ENCODE measurements at places on chromosomes 16 and 17.

- no peak for DNase-seq
Observed at GRCh38 chr17:49388290-49388640, 26.2 kb upstream of the ZNF652 start.

- DNase-seq = peak; percentile 77
Observed at GRCh38 chr17:78899361-78900260, 3.4 kb downstream of the CEP295NL start.

DNA sequence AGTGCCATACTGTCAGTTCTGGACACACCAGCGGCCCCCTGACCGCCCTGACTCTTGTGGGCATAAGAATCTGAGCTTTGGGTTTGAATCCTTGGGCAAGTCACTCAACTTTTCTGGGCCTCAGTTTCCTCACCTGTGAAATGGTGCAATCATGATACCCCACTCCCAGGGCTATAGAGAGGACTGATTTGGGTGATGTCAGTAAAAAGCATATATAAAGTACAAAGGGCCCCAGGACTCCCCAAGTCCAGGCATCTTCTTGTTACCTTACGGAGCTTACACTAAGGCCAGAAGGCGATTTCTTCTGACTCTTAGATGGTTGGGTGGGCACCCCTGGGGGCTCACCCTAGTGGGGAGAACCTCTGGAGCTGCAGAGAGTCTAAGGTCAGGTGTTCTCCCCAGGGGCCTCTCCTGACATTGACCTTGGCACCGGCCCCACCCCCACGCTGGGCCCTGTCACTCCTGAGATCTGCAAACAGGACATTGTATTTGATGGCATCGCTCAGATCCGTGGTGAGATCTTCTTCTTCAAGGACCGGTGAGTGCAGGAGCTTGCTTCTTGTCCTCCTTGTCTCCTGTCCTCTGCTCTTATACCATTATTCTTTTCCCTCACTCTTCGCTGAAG is 13.9 kb downstream of the MMP2 start:
- DNase-seq = no peak

- DNase-seq = no peak
Observed at GRCh38 chr16:10812312-10813098, 6.1 kb downstream of the TVP23A start.

DNA sequence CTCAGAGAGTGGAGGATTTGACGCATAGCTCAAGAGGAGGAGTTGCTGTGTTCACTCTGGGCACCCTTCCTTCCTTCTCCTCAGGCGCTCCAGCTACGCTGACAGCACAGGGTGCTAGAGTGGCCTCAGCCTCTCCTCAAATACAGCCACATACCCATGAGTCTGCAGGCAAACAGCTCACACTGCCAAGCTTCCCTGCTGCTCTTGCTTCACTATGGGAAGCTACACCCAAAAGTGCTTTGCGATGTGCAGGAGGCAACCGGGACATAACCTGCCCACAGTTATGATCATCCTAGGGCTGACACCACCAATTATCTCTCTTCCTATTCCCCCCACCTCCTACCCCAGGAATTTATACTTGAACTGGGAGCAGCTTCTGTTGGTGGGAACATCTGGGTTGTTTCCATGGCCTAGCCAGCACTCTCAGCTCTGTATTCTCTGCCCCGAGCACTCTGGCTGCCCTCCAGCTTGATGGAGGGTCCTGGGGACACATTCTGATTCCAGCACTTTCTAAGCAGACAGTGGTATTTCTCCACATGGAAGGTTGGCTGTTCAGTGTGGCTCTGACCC is 40.3 kb upstream of the SREBF1 start:
- DNase-seq = no peak

DNA sequence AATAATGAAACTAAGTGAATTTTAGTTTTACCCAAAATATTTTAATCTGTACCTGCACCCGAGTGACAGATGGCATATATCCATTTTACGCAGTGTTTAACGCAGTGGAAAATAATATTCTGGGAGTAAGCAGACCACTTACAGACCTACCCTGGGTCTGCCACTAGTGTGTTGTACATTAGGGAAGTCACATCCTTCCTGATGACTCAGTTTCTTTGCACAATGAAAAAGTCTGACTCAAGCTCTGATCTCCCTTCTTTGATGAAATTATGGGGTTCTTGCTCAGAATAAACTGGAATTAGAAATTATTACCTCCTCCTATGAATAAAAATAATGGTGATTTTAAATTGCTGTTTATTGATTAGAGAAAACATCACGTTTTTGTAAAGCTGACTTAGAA is 123.2 kb upstream of the AXIN2 start:
- DNase-seq = no peak

- no peak for DNase-seq
Observed at GRCh38 chr16:48125888-48126287, 29.9 kb downstream of the ABCC12 start.

DNA sequence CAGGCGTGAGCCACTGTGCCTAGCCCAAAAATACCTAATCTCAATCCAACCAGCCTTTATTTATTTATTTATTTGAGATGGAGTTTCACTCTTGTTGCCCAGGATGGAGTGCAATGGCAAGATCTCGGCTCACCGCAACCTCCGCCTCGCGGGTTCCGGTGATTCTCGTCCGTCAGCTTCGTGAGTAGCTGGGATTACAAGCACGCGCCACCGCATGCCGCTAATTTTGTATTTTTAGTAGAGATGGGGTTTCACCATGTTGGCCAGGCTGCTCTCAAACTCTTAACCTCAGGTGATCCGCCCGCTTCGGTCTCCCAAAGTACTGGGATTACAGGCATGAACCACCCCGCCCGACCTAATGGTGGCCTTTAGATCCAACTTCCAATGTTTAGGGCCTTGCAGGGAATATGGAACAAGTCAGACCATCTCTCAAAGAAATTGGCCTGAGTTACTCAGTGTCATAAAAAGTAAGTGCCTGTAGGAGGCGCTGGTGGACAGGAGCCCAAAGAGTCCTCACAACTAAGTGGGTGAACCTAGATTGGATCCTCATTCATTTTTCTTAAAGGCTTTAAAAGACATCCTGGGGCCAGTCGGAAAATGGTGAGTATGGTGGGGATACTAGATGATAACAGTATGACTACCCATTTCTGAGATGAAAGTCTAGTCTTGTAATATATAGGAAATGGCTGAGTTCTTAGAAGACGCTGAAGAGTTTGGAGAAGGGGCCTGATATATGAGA is 4.6 kb downstream of the ZSCAN10 start:
- peak; percentile 86 for DNase-seq

DNA sequence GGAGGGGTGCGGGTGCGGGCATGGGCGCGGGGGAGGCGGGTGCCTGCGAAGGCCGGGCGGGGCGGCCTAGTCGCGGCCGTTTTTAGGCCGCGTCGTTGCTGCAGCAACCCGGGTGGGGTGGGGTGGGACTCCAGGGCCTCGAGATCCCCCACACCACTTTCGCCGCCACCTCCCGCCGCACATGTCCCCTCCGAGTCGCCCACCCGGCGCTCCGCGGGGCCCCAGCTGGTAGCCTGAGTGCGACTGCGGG is 11.3 kb downstream of the TBX2 start:
- DNase-seq = no peak

- no peak for DNase-seq
Observed at GRCh38 chr16:19913340-19913645, 28.6 kb upstream of the GPRC5B start.

GRCh38 chr17:29036584-29036983 is 6.4 kb upstream of the PIPOX start:
- no peak for DNase-seq

DNA sequence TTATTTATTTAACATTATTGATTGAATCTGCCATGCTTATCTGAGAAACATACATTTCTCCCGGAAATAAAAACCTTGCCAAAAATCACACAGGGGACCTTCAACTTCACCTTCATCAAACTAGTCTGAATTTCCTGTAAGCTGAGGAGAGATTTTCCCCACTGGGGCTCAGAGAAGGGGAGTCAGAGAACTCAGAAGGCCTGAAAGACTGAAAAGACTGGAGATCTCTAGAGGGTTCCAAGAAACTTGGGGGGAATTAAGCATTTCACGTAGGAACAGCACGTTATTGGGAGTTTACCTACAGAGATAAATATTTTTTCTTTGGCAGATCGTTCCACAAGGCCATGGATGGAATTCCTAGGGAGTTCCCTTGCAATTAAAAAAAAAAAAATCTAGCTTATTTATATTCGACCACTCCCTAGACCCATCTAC is 528 bp upstream of the NOL11 start:
- DNase-seq = peak; percentile 7

GRCh38 chr17:82536512-82537201 is 17.1 kb downstream of the FOXK2 start:
- DNase-seq = no peak

- DNase-seq = no peak
Observed at GRCh38 chr17:37648555-37648954, 5.3 kb upstream of the DDX52 start.

DNA sequence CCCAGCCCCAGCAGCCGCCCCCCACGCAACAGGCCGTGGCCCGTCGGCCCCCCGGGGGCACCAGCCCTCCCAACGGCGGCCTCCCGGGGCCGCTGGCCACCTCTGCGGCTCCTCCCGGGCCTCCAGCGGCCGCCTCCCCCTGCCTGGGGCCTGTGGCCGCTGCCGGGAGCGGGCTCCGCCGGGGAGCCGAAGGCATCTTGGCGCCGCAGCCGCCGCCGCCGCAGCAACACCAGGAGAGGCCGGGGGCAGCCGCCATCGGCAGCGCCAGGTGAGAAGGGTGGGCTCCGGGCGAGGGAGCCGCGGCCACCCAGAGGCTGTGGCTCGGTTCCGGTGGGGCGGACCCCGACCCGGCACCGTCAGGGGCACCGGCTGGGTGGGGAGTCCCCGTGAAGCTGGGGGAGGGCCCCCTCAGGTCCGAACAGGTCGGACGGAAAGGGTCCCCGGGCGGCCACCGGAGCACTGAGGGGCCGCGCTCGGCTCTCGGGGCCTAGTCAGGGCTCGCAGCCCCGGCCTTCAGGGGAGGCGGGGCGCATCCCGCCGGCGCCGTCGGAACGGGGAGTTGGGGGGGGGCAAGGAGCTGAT is 583 bp downstream of the ATXN2L start:
- DNase-seq = peak; percentile 14

GRCh38 chr16:1810536-1810935 is 16.1 kb downstream of the HAGH start:
- DNase-seq = no peak

- DNase-seq = no peak
Observed at GRCh38 chr17:55410722-55411462, 10.7 kb downstream of the MMD start.

DNA sequence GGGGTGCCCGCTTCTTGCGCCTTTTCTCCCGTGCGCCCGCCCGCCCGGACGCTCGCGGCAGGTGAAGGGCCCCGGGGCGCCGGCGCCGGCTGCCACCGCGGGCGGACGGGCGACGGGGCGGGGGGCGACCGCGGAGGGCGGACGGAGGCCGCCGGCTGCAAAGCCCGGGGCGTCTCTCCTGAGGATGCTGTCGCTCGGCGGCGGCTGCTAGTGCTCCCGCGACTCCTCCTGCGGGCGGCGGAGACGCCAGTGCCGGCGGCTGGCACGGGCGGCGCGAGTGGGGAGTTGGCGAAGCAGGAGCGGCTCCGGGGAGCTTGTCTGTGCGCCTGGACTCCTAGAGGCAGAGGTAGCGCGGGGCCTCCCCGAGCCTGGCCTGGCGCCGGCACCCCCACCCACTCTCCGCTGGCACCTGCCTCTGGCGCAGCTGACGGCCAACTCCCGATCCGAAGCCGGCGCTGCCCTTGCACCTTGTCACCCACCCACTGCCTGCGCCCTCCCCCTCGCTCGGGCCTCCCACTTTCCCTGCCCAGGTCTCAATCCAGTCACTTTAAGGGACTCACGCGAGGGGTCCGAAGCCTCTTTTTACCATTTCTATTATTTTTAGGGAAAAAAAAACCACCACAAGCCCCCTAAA is at the start of gene FAM20A:
Gene FAM20A, minus strand, starts transcription at position 437 of the 634 bp plus-strand sequence. CDS start 701 bp downstream, outside the sequence.
- DNase-seq = peak; percentile 53

- DNase-seq = peak; percentile 64
Observed at GRCh38 chr17:36657390-36657762, 56.0 kb downstream of the MRM1 start.

GRCh38 chr17:3529817-3530741 is 27.5 kb downstream of the TRPV3 start:
- peak; percentile 51 for DNase-seq

- DNase-seq = no peak
Observed at GRCh38 chr16:69204172-69204571, 17.2 kb downstream of the SNTB2 start.

DNA sequence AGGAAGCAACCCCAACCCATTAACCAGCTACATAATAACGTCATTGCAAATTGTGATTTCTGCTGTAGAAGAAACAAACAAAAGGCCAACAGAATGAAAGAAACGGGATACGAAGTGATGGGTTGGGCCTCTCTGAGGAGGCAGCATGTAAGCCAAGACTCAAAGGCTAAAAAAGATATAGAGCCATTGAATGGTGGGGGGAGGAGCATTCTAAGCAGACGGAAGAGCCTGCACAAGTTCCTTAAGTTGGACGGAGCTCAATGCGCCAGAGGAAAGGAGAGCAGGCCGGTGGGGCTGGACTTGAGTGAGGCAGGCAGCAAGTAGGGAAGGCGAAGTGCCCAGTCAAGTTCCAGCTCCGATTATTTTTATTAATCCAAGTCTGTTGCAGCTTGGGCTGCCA is 160.3 kb downstream of the SHISA9 start:
- DNase-seq = peak; percentile 43

DNA sequence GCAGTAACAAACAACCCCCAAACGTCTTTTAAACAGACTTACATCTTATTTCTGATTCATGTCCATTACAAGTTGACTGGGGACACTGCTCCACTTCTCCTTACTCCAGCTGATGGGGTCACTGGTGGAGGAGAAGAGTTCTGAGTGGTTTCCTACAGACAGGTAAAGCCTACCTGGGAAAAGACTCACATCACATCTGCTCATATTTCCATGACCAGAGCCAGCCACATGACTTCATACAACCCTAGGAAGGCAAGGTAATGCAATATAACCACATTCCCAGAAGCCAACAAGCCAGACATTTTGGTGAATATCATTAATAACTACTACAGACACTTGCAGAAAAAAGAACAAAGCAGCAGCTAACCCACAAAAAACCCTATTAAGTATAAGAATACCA is 90.5 kb upstream of the IRX6 start:
- DNase-seq = no peak

GRCh38 chr17:63941162-63941561 is 9.0 kb upstream of the CD79B start:
- DNase-seq = no peak

GRCh38 chr17:45341533-45342158 is 24.8 kb upstream of the MAP3K14 start:
- peak; percentile 94 for DNase-seq

DNA sequence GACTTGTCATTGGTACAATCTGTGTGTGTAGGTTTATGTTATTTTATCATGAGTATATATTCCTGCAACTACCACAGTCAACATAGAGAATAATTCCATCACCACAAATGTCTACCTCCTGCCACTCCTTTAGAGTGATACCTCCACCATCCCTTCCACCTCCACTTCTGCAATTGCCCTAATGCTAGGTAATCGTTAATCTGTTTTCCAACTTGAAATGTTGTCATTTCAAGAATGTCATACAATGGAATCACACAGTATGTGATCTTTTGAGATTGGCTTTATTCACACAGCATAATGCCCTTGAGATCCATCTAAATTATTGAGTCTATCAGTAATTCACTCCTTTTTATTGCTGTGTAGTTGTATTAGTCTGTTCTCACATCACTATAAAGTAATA is 414.8 kb upstream of the C16orf82 start:
- DNase-seq = no peak
